ENCODE measurements at places on chromosomes 1 and 21.

DNA sequence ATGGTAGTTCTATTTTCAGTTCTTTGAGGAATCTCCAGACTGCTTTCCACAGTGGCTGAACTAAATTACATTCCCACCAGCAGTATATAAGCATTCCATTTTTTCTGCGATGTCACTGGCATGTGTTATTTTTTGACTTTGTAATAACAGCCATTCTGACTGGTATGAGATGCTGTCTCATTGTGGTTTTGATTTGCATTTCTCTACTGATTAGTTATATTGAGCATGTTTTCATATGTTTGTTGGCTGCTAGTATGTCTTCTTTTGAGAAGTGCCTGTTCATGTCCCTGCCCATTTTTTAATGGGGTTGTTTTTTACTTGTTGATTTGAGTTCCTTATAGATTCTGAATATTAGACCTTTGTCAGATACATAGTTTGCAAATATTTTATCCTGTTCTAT is 87.9 kb downstream of the RPS6KC1 start:
- no peak for DNase-seq

DNA sequence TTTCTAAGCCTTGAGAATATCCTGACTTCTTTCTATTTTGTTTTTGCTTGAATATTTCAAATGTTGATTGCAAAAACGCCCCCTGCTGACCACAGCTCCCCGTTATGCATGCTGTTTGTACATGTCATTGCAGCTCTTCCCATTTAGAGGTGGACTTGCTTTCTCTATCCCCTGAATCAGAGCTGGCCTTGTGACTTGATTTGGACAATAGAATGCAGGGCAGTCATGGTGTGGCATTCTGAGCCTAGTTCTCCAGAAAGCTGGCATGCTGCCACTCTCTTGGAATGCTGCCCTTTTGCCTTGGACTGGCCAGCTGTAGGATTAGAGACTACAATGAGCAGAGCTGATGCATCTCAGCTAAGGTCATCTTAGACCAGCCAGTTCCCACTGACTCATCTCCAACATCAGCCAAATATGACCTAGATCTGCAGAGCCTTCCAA is 1561.5 kb downstream of the MRPL39 start:
- peak; percentile 5 for DNase-seq

GRCh38 chr1:60564916-60565750 is 491.6 kb upstream of the C1orf87 start:
- DNase-seq = no peak

- no peak for DNase-seq
Observed at GRCh38 chr1:93874025-93874651, 4.9 kb downstream of the DNTTIP2 start.

- peak; percentile 85 for DNase-seq
Observed at GRCh38 chr1:31548907-31549808, 27.2 kb upstream of the TINAGL1 start.

GRCh38 chr1:93000751-93001175 is 39.5 kb upstream of the DIPK1A start:
- DNase-seq = no peak

DNA sequence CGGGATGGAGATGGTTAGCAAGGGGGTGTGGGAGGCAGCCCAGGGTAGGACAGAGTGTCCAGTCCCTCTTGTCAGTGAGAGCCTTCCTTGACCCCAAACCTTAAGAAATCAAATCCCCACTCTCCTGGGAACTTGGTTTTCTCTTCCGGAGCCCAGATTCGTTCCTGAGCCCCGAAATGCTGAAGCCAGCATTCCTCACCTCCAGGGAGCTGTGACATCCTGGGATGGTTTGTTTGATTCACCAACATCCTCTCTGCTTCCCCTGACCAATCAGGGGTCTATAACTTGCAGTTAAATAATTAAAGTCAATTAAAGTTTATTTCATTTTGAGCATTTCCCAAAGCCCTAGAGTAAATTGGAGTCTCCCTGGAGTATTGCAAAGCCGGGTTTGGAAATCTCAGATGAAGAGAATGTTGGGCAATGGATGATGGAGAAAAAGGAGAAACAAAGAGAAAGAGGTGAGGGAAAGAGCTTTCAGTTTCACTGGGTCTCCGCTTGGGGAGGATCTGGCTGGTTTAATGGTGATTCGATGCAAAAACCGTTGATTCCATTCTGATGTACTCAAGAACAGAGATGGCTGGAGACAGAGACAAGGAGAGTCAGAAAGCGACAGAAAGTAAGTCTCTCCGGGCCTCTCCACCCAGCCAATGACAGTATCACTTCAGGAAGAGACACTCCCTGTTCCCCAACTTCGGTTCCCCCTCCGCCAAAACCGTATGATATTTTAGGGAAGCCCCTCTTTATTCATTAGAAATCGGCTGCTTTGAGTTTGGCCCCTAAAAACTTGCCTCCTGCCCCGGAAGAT is 12.8 kb upstream of the ALX3 start:
- no peak for DNase-seq

DNA sequence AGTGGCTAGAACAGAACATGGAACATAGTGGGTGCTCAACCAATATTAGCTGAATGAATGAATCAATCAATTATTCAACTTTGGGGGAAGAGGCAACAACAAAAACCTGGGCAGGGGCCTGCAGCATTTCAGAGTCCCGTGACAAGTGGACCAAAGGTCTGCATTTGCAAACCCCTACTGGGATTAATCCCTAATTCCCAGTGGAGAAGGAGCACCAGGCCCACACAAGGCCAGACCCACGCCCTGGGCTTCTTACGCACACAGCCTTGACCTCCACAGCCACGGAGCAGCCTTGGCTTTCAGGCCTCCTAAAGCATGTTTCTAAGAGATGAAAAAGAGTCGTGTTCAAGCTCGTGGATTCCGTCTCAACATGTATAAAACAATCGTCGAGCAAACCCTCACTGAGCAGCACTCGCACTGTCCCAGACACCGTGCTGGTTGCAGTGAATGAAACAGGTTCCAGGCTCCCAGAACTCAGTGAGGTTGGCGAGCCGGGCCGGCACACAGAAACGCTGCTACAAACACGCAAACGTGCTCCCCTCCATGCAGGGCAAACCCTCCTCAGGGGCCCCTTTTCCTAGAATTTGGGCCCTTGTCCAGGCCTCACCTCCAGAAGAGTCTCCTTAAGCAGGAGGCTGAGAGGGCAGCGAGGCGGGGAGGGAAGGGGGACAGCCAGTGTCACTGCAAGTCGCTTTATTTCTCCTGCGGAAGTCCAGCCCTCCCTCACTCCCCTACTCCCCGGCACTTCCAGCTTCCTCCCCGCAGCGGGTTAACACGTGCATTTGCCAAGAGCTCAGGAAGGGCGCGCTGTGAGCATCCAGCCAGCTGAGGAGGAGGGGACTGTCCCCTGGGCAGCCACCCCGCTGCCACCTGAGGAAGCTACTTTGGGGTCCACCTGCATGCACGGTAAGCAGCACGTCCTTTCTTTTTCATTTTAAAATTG is 556.4 kb downstream of the KIF26B start:
- DNase-seq = no peak

GRCh38 chr1:241215203-241215602 is 141.8 kb downstream of the RGS7 start:
- no peak for DNase-seq

DNA sequence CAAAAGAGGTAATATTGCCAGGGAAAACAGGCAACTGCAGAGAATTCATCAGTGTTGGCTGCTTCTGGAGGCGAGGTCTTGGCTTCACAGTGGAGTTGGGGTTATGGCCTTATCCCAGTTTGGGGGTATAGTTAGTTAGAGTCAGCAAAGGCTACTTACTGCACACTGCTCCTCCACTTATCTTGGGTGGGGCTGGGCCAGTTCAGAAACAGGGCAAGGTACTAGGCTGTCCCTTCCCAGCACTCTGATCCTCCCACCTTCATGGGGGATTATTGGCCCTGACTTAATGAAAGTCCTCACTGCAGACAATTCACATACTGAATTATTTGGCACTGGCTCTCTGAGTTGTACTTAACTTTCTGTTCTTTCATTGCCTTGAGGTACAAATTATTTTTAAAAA is 189.6 kb downstream of the NRIP1 start:
- no peak for DNase-seq

- no peak for DNase-seq
Observed at GRCh38 chr1:213997038-213997771, 9.4 kb downstream of the PROX1 start.

DNA sequence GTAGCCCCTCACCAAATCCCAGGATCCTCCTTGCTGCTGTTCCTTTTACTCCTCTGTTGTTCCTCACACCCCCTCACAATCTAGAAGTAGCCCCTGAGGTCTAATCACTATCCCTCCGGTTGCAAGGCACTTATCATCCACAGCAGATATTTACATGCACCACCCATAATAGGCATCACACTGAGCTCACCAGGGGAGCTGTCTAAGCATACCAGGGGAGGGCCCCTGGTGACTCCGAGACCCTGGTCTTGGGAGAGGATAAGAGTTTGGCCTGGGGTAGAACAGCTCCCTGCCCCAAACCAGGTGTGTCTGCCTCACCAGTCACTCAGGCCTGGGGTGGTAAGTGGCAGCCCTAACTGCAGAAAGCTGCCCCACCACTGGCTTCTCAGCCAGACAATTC is 37.3 kb upstream of the ZC3H12A start:
- no peak for DNase-seq

- DNase-seq = no peak
Observed at GRCh38 chr1:110425612-110426152, 18.2 kb upstream of the LAMTOR5 start.

GRCh38 chr1:58406301-58407071 is 140.0 kb downstream of the OMA1 start:
- DNase-seq = no peak

DNA sequence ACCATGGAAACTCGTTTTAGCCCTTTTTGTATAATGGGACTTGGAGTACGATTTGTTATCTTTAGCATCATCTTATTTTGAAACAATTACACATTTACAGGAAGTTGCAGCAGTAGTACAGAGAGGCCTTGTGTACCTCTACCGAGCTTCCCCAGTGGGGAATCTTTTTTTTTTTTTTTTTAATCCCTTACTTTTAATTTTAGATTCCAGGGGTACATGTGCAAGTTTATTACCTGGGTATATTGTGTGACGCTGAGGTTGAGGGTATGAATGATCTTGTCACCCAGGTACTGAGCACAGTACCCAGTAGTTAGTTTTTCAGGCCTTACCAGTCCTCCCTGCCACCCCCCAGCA is 45.9 kb downstream of the HHAT start:
- no peak for DNase-seq

DNA sequence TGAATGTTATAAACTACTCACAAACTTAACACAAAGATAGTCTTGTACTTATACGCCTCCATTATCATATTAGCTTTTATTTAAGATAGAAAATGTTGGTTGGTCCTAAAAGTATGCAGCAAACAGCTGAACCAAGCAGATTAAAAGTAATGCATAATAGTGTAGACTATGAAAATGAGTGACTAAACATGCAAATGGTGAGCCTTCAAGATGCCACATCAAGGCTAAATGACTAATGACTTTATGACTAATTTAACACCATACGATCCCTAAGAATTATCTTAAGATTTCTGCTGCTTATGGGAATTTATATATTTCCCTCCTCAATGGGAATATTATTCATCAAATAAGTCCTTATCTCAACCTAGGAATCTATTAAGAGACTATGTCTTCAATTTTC is 4.6 kb downstream of the GPATCH2 start:
- DNase-seq = no peak

DNA sequence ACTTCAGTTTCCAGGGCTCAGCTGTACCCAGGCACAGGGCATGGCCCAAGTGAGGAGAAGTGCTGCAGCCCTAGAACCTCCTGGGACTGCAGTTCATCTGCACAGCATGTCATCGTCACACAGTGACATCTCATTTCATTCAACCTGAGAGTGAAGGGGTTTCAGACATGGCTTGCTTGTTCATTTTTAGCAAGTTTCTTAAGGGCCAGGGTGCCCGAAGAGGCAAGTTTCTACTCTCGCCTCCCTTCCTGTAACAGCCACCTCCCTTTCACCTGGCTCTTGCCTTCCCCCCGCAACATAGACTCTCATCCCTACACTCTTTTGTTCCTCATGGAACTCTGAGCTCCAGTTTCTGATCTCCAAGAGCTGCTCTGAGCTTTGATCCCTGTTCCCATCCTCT is 108.1 kb downstream of the C1orf21 start:
- no peak for DNase-seq

All from stimulated activated CD4-positive, alpha-beta T cell treated with anti-CD3 and anti-CD28 coated beads, TNF-alpha, amount 100 ng/mL, for 24 hours (primary cell).